ENCODE measurements at places on chromosomes 3 and 15.

DNA sequence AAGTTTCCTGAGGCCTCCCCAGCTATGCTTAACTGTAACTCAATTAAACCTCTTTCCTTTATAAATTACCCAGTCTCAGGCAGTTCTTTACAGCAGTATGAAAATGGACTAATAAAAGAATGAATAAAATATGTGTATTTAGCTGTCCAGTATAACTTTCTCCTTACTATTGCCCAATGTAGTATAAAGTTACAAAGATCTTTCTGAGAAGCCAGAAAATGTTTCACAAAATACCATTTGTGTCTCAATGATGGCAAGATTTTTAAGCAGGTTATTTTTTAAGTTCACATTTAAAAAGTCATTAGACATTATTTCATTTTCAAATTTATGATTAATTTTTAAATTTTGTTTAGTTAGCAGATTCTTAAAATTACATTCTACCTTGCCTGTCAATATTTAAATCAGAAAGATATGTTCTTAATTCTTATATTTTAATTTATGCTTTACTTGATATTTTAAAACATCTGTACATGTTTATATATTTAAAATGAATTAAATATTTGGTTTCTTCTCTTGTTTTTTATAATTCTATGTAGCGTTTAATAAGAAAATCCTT, 189.2 kb downstream of the GBE1 start:
- no peak for DNase-seq

DNA sequence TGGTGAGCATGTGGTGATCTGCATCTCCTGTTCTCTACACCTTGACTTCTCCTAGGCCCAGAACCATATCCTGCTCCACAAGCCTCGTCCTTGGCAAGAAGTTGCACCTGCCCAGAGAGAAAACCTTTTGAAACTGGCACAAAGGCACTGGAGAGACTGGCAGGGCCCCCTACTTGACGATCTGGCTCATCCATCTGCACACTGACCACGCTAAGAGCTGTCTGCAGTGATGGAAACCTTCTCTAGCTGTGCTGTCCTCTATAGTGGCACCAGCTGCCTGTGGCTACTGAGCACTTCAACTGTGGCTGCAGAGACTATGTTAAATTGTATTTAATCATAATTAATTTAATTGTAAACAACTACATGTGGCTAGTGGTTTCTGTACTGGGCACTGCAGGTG, 26.2 kb upstream of the SRP14 start:
- DNase-seq, result no peak

GRCh38 chr3:177396733-177397132, 199.5 kb upstream of the TBL1XR1 start:
- no peak for DNase-seq

GRCh38 chr3:11734-12133, 184.8 kb upstream of the CHL1 start:
- DNase-seq, result no peak

DNA sequence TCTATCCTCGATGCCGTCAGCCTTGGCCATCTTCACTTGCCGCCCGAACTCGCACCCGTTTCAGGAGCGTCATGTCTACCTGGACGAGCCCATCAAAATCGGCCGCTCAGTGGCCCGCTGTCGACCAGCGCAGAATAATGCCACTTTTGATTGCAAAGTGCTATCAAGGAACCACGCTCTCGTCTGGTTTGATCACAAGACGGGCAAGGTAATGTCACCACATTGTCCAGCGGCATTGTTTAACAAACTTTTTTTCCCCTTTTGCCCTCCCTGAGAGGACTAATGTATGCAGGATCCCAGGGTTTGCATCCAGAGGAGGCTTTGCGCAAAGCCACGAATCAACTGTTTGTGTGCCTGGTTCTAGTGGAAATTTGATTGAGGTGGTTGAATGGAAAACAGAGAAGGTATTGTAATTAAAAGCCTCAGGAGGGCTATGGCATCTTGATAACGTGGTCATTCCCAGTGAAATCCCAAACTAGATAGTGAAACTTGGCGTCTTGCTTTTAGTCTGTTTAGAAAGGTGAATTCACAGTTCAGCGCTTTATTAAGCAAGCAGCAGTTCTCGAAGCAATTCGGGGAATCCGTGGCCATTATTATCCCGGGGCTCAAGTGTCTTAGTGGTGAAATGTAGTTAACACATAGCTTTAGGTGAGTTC, 1.7 kb downstream of the SLMAP start:
- DNase-seq, result no peak

DNA sequence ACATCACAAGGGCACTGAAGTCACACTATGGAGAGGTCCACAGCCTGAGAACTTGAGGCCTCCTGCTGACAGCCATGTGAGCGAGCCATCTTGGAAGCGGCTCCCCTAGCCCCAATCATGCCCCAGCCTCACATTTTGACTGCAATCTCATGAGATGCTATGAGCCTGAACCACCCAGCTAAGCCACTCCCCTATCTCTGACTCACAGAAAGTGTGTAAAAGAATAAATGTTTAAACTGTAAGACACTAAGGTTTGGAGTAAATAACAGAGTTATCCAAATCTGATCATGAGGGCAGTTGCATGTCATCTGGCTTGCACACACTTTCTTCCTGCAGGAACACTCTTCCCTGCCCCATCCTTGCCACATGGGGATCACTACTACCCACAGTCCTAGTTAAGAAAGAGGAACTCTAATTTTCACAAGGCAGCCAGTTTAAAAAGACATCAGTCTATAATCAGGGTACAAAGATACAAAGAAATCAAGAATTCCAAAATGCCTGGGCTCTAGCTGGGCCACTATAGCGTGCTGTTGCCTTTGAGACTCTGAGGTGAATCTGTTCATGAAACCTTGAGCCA, 494.2 kb downstream of the FOXP1 start:
- DNase-seq, result no peak

- DNase-seq, result no peak
Measured at GRCh38 chr15:76206325-76206976, 104.8 kb downstream of the ETFA start.

GRCh38 chr3:51675201-51675611, 4.2 kb downstream of the TEX264 start:
- DNase-seq, result no peak

- DNase-seq, result peak; percentile 47
Measured at GRCh38 chr3:119559441-119559963, at the start of gene CD80. TSS of gene CD80 (minus strand) at chr3:119559614. CDS start at chr3:119557728, 1,886 bp downstream.

DNA sequence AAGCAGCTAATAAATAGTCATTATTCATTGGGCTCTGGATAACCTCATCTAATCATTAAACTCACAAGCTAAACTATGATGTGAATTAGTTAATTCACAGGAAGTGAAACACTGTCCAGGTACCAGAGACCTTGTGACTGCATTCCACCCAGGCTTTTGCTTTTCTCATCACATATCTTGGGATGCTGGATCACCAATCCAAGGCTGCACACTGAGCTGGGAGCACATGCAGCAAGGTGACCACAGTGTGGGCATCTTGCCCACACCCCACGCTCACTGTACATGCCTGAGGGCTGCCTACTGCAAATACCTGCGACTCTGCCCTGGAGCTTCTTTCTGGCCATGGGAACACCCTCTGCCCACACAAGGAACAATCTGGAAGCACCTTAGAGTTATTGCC, 40.6 kb upstream of the TNFAIP8L3 start:
- DNase-seq, result no peak

DNA sequence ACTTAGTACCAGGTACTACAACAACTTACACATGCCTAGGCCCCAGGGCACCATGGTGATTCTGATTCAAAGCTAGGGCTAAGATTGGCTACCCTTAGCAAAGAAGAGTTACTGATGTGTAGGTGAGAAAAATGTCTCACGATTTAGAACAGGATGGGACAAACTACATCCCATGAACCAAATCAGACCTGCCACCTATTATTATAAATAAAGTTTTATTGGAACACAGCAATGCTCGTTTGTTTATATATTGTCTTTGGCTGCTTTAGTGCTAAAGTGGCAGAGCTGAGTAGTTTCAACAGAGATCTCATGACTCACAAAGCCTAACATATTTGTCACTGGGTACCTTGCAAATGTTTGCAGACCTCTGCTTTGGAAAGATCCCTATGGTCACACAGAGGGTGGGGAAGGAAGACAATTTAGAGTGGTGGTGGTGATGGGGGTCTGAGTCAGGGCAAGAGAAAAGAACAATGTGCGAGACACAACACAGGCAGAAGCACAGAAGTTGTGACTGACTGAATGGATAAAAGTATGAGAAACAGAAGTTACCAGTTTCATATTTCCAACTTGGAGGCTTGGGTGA, 770.6 kb upstream of the CFAP20DC start:
- DNase-seq, result no peak

DNA sequence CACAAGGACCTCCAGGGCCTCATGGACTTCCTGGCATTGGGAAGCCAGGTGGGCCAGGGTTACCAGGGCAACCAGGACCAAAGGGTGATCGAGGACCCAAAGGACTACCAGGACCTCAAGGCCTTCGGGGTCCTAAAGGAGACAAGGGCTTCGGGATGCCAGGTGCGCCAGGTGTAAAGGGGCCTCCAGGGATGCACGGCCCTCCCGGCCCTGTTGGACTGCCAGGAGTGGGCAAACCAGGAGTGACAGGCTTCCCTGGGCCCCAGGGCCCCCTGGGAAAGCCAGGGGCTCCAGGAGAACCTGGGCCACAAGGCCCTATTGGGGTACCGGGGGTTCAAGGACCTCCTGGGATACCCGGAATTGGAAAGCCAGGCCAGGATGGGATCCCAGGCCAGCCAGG, 23.2 kb upstream of the CMSS1 start:
- DNase-seq, result no peak

- DNase-seq, result no peak
Measured at GRCh38 chr3:142106548-142106947, 42.8 kb downstream of the TFDP2 start.

DNA sequence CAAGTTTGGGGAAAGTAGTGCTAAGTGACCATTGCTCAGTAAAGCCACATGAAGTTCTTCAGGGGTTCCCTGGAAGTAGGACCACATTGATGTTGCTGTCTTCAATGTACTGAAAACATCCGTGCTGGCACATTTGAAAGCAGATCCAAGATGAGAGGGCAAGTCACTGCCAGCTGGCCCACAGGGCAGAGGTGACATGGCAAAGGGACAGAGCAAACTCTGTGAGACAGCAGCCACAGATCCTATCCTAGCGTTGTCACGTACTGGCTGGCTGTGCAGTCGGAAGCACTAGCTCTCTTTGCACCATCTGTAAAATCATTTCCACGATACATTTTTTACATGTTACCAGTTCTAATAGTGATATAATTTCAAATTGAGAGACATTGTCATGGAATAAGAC, 13.8 kb downstream of the MUC13 start:
- no peak for DNase-seq

DNA sequence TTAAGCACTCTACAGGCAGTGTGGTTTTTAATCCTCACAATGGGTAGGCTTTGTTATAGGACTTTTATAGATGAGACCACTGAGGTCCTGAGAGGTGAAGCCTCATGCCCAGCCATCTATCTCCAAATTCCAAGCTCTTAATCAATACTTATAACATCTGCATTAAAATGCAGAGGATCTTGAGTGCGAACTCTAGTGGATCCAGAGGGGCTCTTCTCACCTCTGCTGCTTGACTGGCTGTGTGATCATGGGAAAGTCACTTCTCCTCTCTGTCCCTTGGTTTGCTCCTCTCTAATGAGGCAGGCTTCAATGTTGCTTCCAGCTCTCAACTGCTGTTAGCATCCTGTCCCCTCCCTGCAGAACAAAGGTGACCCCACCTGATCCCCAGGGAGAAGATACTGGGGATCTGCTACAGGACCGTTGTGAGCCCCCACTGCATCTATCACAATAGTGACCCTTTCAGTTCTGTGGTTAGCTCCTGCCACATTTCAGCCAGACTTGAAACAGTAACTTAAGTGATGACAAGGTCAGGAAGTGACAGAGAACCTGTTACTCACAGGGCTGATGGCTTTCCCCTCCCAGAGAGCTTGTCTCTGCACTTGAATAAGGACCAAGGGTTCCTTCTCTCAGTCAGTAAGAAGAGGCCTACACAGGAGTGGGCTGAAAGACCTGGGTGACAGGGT, 1.3 kb downstream of the SLC27A2 start:
- peak; percentile 19 for DNase-seq

DNA sequence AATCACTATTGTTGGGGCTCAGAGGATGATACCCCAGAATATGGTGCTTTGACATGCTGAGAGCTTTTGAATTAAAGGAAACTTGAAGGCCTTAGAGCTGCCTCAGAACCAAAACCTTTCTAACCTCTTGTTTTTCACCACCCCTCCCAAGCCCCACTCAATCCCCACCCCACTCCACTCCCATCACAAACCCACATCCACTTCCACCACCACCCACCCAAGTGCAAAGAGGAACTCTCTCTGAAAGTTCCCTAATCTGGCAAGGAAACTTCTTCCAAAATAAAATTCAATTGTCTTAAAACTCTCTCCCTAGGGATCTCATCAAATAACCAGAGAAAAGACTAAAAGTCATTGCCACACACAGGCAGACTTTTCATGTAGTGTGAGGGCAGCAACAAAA, 301.2 kb upstream of the ARHGEF26 start:
- DNase-seq, result no peak

DNA sequence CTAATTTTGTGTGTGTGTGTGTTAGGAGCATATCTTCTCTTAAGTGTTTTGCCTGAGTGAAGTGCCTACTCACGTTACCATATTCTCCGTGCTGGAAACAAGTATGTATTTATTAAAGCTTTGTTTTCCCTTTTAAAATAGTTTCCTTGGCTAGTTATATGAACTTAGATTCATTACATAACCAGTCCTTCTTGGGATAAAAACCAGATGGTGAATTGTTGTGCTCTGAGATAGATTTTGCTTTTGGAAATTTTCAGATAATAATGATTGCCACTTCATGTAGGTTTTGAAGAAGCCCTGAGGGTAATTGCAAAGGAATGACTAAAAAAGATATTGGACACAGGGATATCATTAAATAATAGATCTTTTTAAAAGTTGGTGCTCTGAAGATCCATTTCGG, 390.2 kb upstream of the SGO1 start:
- DNase-seq, result no peak

DNA sequence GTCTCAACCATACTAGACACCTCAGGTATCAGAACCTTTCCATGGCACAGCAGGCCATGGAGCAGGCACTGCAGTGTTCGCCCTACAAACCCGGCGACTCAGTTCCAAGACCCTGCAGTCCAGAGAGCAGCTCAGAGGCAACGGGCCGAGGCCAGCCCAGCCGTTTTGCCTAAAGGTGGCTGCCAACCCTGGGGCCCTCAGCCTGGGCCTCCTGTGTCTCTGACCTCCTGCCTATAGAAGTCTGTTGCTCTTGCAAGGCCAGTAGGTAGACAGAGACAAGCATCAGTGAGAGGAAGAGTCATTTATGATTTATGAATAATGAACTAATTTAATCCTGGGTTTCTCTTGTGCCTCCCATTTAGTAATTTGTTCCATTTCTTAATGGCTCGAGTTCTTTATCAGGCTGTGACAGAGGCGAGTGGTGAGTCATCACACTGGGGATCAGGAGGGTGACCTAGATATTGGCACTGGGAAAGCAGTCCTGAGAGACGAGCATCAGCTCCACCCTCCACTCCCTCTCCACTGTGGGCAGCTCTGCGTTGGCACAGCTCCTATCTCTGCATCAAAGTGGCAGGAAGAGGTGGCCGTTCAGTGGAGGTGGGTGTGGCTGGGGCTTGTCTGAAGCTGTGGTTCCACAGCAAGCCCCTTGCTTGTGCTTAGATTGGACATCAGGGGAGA, 79.8 kb downstream of the ABHD5 start:
- DNase-seq, result no peak

GRCh38 chr3:73808862-73809509, 184.2 kb upstream of the PDZRN3 start:
- DNase-seq, result no peak

All from stimulated activated CD4-positive, alpha-beta T cell treated with anti-CD3 and anti-CD28 coated beads, Interleukin-12 subunit alpha, Interleukin-12 subunit beta, amount 100 ng/mL, for 48 hours (primary cell).